Activated CD4-positive, alpha-beta T cell treated with anti-CD3 and anti-CD28 coated beads, Interleukin-2, amount 50 U/mL, for 24 hours (primary cell): ENCODE measurements at places on chromosomes 5 and 9.

DNA sequence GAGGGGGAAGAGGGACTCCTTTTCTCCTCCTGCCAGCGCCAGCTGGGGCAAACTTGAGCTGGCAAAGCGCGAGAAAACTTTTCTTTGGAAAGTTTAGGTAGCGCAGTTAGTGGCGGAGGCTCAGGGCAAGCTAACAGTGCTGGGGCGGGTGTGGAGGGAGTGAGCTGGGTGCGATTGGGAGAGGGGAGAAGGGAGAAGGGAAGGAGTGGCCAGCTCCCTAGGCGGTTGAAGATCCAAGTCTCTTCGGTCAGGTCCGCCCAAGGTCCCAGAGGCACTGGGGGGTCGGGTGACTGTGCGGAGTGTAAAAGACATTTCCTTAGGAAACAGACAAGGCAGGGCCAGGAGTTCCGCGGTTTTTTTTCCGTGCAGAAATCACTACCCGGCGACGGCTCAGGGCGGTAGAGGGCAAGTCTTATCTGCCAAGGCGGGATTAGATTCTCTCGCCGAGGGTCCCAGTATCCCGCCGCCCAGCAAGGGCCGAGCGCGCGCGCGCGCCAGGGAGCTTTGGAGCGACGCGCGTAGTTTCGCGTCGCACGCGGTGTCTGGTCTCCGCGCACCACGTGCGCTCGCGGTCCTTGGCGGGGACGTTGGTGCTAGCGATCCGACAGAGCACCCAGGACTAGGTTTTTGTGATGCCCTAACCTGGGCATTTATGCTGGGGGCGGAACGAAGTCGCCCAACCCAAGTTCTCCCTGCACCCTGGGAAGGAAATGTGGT lies 33.6 kb upstream of the NFIB start:
- no peak for DNase-seq

DNA sequence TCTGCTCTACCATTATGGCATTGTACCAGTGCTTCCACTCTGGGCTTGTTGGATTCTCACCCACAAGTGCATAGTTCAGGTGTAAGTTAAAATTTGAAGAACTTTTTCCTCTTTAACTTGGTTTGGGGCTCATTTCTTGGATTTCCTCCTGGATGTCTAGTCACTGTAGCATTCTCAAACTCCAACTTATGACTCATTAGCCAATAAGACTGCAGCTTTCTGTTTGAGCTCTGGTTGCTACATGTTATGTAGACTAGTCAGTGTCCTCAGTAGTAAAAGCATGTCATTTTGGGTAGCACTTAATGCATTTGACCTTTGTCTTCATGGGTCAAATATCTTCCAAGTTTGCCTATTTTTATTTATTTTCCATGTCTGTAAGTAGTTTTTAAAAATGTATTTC lies 790.8 kb downstream of the BRINP1 start:
- no peak for DNase-seq

- DNase-seq = no peak
These were observed at the start of gene GPR21 for GRCh38 chr9:123033352-123033751. Gene GPR21, plus strand, starts transcription at chr9:123033667. Its CDS starts 900 bp downstream, at chr9:123034567.

DNA sequence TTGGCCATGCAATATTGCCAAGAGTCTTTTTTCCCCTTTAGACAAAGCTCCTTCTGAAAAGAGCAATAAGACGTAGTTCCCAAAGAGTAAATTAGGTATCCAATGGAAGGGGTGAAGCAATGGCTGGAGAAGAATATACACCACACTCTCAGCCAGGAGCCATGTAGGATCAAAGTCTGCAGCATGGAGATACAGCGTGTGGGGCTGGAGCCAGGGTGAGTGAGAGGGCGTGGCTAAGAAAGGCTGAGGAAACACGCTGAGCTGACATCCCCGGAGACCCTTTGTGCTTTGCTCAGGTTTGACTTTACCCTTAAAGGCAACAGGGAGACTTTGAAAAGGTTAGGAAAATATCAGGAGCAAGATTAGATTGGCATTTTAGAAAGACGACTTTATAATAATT lies 87.1 kb upstream of the ELL2 start:
- no peak for DNase-seq

DNA sequence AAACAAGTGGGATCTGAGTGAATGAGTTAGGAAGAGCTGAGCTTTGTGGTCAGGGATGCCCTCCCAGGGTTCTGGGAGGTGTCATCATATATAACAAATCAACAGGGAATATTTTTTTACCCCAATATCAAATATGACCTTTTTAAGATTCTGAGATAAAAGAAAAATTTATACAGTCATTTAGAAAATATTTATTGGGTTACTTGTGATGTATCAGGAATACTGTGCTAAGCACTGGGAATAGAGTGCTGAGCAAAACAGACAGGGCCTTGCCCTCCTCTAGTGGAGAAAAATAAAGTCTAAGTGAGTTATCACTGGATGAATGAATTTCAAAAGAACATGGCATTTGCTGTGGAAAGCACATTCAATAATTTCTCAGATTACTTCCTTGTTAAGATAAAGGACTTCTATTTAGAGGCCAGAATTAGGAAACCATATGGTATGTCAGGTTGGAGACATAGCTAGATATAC lies 102.9 kb downstream of the BOD1 start:
- DNase-seq = no peak

DNA sequence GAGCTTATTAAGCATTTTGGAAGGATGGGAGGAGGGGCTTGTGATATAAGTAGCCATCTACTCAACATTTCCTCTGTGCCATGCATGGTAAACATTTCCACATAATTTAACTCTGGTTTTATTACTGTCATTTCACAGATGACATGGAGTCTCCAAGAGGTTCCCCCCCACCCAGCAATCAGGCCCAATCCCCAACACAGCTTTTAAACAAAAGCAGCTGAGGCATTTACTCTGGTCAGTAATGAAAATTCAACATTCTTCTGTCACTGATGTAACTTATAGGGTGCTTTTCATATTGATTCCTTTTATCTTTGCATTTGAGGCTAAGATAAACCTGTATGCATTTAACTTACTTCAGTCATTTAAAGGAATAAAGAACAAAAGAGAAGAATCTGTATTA lies 128.1 kb downstream of the COL23A1 start:
- no peak for DNase-seq

DNA sequence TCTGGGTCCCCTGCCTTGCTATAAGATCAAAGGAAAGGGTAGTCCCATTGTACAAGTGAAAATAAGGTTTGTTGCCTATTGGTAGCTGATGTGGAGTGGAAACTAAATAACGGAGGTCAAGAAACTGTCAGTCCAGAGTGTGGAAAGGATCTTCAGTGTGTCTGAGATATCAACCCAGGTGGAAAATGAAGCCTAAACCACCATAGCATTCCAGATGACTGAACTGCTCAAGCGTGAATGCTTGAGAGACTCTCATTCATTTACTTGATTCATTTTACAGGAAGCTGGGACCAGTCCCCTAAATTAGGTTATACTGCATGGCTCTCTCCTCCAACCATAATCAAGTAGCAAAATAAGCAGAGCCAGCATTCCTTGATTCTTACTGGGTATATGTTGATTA lies 116.0 kb upstream of the SLC28A3 start:
- DNase-seq = no peak

DNA sequence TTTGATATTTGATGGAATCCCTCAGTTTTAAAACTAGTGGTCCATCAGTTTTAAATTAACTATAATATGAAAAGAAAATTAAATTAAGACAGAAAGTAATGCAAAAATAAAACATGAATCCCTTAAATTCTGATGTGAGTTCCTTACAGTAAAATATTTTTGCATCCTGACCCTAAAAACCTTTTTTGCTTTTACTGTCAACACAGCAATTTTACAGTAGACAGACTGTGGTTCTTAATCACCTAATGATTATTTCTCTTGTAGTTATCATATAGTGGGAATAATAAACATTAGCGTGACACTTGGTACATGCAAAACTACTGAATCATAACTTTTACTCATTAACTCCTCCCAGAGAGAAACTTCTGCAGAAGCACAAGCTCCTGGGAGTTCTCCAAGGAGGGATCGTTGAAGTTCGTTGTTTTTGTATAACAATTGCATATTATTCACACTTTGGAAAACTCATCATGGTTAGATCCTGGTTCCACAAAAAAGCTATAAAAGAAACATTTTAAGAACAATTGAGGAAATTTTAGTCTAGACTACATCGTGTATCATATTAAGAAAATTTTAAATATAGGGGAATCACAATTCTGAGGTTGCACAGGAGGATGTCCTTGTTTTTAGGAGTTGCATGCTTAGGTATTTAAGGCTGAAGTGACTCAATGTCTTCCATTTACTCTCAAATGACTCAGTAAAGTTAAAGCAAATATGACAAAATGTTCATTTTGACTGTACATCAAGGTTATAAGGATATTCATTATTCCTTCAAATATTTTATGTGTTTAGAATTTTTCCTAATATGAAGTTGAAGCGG lies 88.2 kb upstream of the NIPAL4 start:
- DNase-seq = no peak

DNA sequence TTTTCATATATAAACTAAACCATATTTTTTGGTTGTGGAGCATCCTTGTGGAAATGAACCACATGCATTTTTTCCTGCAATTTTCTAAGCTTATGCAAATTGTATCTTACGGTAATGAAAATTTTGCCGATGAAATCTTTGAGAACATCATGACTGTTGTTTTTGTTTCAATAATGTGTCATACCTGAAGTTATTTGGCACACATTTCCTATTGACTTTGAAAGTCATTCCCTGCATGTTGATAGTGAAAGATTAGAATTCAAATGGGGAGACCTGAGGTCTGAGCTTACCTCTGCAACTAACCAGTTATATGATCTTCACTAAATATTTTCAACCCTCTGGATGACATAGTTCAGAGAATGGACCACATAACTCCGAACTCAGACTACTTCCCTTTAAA lies 88.5 kb downstream of the PRR16 start:
- no peak for DNase-seq

DNA sequence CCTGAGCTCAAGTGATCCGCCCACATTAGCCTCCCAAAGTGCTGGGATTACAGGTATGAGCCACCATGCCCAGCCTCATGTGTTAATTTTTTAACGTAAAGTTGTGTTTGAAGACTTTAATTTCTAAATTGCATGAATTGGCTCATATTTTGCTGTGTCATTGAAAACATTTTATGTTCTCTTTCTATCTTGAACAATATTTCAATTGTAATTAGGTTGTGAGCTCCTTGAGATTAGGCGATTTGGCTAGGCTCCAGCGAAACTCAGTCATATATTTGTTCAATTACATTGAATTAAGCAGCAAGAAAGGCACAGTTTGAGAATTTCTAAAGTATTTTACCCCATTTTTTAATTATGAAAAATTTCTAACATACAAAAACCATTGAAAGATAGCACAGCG lies 34.0 kb downstream of the GAPVD1 start:
- DNase-seq = no peak

- DNase-seq = no peak
These were observed 234.3 kb downstream of the NR3C1 start for GRCh38 chr5:143168921-143169810.
